ENCODE measurements at places on chromosomes 16 and 17.

DNA sequence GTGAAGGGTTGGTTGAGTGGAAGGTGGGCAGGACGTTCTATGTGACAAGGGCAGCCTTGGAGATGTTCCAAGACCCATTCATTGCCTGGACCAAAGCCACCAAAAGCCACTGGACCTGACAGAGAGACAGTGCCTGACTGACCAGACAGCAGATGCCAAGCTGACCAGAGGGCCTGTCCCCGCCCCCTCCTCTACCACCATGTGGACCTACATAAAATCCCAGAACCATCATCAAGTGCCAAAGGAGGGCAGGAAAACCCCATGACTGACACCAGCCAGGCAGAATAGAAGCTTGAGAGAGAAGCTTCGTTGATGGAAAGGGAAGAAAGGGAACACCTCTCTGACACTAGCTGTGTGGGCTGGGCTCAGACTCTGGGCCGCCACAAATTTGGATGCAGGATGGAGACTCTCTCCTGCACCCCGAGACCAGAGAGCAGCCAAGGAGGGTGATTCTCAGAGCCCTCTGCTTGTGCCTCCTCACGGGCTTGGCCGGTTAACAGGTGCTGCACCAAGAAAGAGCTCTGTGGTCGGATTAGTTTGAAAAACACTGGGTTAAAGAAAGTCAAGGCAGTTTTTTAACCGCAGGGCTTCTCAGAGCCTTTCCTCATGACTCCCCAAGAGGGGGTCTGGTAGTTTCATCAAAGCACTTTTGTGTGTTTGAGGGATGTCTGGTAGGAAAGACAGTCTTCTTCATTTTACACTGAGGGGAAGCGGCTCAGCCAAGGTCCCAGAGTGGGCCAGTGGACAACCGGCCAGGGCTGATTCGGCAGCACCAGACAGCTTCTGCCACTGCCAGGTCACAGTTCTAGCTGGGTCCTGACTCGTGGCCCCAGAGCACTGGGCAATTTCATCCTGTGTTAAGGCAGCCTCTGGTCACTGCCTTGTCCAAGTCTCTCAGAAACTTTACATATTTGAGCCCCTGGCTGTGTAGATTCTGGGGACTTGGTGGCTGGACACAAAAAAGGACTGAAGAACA is 1.7 kb downstream of the TNFRSF13B start:
- DNase-seq, result no peak

DNA sequence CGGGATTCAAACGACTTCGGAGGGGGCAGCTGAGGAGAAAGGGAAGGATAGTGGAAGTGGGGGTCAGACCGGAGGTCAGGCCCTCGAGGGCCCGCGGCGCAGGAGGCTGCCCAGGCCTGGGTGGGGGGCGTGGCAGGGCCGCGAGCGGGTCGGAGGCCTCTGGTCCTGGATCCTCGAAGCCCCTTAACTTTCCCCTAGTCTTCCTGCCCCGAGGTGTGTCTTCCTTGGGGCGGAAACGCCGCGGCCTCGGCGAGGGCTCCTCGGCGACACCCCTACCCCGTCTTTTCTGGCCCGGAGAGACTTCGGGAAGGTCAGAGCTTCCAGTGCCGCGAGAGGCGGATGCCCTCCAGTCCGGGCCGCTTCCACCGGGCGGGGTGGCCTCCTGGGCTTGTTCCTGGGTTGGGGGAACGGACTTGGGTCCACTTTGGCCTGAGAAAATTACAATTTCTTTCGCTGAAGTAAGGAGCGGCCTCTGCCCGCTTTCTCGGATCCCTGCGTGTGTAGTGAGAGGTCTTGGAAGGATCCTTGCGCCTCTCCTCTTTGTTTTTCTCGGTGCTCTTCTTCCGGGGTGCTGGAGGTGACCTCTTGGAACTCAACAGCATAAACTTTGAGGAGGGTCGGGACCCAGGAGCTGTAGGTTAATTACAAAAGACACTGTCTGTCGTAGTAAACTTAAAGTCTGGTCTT is 491 bp downstream of the IST1 start:
- peak; percentile 29 for DNase-seq

DNA sequence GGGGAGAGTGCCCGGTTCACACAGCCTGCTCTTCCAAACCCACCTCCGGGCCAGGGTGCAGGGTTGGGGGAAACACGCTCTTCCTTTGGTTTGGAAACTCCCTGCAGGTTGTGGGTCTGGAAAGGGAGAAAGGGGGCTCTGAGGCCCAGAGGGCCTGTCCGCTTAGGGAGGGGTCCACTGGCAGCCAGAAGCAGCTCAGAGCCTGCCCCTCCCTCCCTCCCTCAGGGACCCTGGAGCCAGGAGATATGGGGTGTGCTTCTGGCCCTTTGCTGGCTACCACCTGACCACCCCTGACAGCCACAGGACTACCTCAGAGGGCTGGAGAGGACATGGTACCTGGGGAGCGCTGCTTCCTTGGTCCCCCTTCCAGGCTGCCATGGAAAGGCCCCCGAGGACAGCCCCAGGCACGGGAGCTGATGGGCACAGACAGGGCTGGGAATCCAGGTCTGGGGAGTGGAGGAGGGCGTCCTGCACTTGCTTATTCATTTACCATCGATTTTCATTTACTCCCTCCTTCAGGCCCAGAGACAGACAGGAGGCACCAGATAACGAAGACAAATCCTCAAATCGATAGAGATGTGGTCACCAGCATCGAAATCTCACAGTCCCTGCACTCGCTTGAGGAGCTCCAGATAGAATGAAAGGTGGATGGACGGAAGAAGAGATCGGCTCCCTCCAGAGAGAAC is 48.4 kb upstream of the DOC2B start:
- DNase-seq, result no peak

GRCh38 chr16:29831490-29831889 is 11.2 kb downstream of the MVP start:
- DNase-seq, result no peak

- no peak for DNase-seq
These were observed 24.7 kb upstream of the CCL2 start for GRCh38 chr17:34230342-34230741.

GRCh38 chr17:82101767-82102679 is 4.0 kb upstream of the FASN start:
- no peak for DNase-seq

DNA sequence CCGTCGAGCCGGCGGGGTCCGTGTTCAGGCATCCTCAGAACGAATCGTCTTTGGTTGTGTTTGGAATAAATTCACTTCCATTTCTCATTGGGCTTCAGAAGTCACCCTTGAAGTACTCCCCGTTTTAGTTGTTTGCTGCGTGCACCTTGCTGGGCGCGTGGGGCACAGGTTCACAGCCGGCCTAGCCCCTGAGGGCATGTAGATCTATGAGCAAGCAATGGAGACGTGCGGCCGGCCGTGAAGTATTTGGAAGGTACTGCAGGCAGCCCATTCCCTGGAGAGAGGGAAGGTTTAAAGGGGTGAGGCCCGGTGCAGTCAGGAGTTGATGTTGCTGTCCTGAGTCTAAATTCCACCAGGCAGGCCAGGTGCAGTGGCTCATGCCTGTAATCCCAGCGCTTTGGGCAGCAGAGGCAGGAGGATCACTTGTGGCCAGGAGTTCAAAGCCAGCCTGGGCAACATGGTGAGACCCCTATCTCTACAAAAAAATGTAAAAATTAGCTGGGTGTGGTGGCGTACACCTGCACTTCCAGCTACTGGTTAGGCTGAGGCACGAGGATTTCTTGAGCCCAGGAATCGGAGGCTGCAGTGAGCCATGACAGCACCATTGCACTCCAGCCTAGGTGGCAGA is 714 bp downstream of the ACSF3 start:
- no peak for DNase-seq

DNA sequence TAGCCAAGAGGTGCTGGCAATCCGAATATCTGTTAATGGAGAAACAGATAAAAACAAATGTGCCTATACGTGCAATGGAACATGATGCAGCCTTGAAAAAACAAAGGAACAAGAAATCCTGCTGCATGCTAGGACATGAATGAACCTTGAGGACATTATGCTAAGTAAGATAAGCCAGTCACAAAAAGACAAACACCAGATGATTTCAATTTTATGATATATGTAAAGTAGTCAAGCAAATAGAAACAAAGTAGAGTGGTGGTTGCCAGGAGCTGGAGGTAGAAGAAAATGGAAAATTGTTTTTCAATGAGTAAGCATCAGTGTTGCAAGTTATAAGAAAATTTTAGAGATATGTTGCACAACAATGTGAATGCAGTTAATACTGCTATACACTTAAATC is 409.7 kb upstream of the CDH8 start:
- DNase-seq, result no peak

GRCh38 chr17:62968445-62968923 is 2.4 kb downstream of the TANC2 start:
- DNase-seq, result peak; percentile 90

DNA sequence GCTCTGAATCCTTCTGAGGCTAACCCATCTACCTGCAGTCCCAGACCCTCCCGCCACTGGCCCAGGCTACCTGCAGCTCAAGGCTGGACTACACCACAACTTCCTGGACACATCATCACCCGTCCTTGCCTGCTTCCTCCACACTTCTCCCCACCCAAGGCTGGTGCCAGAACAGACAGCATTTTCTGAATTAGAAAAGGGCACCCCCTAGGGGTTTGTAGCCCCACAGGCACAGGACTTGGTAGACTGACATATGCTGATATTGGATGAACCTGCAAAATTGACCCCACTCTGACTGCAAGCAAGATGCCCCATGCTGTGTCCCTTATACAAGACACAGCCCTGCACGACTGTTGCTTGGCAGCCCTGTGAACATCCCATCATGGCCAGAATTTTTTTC is 271.5 kb upstream of the C16orf82 start:
- no peak for DNase-seq

DNA sequence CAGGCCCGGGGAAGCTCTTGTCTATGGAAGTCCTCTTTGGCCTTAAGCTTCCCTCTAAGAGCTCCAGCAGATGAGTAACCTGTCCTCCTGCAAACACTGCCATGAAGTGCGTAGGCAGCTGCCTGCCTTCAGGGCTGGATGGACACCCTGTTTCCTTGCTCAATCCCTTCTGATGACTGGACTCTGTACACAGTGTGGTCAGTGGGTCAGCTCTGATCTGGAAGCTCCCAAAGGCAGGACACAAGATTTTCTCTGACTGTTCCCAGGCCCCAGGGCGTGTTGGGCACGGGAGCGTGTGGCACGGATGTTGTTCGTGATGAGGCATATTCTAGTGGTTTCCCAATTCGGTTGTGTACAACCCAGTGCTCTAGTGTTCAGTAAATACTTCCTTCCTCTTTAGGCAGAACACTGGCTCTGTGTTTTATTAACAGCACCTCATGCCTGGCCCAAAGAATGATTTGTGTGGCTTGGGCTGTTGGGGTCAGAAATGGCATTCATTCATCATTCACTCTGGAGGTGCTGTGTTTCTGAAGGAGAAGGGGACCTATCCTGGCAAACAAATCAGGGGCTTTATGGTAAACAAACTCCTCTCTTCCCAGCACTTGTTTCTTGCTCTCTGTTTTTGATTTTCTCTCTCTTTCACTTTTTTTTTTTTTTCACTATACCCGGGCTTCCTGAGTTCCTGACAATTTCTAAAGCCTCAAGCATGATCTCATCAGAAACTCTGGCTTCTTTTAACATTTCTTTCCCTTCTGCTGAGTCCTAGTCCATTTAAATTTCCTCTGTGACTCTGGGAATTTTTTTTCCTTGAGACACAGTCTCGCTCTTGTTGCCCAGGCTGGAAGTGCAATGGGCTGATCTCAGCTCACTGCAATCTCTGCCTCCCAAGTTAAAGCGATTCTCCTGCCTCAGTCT is 12.0 kb upstream of the RNF157 start:
- DNase-seq, result peak; percentile 94

- no peak for DNase-seq
These were observed 30.4 kb upstream of the ZC3H18 start for GRCh38 chr16:88539652-88540345.

DNA sequence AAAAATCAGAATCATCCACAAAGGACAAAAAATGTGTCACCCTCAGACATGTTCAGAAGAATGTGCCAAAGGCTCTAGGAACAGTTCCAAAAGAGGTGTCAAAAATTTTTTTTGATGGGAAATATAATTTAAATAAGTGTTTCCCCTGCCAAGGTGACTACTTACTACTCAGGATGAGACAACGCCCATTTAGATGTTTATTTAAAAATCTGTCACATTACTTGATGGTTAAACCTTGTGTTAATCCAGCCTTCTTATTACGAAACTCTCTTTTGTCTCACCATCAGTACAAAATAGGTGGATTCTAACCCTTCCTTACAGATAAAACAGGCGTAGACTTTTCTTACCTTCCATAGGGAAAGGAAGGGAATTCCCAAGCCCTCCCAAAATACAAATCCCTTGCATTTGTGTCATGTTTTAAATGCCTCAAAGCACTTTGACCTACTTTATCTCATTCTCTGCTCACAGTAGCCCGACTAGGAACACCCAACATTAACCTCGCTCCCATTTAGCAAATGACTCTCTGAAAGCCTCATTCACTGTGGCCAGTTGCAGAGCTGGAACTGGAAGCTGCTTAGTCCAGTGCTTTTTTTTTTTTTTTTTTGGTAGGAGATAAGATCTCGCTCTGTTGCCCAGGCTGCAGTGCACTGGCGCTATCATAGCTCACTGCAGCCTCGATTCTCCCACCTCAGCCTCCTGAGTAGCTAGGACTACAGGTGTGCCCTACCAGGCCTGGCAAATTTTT is 5.8 kb upstream of the GNA13 start:
- DNase-seq, result no peak

GRCh38 chr17:71168053-71168741 is 952.6 kb upstream of the SOX9 start:
- no peak for DNase-seq

DNA sequence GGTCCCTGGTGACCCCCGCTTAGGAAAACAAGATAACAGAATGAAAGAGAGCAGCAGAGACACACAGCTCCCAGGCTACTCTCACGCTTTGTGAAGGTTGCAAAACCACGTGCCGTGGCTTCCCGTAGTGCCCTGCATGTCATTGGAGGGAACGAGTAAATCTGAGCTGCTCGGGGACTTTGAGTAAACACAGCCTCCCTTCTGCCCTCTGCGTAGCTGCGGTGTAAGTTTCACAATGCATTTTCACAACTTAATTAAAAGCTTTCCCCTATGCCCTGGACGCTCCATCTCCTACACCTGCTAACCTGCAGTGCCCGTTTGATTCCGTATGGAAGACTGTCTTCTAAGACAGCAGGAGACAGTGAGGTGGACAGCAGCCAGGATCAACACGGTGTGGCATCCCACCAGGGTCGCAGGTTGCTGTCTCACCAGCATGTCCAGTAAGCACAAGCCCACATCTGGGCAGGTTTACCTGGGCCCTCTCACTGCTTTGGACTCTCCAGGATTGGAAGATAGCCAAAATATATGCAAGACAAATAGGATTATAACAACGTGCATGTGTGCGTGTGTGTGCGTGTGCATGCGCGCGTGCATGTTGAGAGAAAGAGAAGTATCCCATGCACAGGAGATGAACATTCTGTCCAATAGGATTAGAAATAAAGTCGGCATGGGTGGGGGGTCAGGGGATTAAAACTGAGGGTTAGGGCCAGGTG is 116.4 kb upstream of the RCVRN start:
- DNase-seq, result peak; percentile 66

All from suppressor macrophage treated with lipopolysaccharide for 1 hour (primary cell).